ENCODE measurements at places on chromosomes 3 and 15.

GRCh38 chr3:71949442-71949841, 164.5 kb upstream of the PROK2 start:
- no peak for DNase-seq

DNA sequence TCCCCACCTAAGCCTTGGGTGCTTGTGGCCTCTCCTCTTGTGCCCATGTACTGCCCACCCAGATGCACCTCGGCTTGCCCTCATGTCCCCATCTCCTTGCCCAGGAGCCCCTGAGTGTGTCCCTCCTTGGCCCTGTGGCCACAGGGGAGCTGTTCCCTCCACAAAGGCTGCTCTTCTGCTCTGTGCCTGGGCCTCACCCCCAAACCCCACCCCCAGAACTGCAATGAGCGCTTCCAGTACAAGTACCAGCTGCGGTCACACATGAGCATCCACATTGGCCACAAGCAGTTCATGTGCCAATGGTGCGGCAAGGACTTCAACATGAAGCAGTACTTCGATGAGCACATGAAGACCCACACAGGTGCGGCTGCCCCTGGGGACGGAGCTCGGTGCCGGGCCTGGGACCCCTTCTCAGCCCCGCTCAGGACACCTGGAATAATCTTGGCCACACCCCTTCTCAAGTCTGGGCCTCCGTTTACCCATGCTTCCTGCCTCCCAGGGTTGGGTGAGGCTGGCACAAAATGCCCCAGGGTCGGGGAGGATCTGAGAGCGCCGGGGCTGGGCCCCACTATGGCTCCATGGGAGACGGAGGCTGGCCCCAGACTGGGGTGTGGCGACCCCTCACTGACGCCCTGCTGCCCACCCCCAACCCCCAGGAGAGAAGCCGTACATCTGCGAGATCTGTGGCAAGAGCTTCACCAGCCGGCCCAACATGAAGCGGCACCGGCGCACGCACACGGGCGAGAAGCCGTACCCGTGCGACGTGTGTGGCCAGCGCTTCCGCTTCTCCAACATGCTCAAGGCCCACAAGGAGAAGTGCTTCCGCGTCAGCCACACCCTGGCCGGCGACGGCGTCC, 10.3 kb downstream of the ZBTB47 start:
- no peak for DNase-seq

DNA sequence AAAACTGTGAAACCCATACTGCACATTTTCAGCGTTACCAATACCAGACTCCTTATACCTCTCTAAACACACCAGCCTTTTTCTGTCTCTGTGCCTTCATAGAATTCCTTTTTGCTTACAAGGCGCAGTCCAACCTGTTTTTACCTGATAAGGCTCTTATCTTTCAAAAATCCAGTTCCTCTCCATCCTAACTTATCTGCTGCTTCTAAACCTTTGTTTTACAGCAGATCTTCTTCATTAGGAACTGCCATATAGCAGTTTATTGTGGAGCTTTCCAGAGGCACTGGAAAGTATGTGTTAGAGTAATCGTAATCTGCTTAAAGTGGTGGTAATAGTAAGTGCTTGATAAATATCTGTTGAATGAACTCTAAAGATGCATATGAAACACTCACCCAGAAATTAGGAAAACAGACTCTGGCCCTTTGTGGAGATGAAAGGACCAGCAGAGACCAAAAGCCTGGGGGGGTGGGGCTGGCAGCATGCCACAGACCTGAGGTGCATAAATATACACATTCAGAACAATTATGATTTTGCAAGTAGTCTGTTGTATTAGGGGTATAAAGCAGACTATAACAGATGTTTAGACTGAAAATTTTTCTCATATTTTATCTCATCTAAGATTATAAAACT, 29.3 kb downstream of the PPP2R3A start:
- DNase-seq: no peak

DNA sequence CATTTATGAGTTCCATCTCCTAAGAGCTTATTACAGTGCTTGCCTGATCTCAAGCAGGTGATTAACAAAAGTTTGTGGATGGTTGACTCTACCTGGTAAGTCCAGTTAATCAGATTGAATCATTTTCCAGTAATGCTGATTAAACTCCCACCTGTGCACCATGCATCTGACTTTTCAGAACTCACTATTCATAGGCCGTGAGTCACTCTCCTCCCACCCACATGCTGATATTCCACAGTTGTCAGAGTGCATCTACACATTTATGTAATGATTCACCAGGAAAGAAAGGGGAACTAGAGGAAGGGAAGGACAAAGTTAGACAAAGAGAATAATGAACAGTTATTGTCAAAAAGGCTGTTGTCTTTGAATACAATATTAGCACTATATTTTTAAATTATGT, 106.2 kb upstream of the UBE3A start:
- no peak for DNase-seq

DNA sequence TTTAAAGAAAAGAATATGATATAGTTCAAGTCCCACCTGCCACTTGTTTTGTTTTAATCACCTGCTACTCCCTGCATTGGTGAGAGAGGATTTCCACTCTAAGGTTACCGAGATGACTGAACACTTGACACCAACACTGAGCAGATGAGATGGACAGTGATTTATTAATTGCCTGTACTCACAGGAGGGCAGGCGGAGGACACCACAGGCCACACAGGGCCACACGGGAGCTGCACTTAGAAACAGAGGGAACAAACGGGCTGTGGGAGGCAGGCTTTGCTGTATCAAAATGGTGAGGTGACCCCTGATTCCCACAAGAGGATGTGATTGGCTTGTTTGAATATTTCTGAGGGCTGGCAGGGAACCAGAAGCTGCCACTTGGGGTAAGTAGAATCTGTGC, 10.8 kb downstream of the MINAR1 start:
- DNase-seq: no peak

DNA sequence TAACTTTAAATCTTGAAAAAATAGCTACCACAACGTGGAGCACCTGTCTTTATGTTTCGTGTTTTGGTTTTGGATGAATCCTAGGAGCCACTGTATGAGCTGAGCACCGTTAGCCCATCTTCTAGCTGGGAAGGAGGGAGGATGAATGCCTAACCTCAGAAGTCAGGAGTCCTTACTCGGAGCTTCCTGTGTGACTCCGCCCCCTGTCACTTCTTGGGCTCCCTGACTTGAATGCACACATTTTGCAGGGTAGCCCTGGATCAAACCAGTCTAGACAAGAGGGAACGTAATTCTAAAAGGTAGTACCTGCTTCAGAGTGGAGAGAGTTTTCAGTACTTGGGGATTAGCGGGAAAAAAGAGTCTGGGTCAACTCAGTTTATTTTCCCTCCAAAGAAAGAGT, 5.3 kb downstream of the GABRA5 start:
- DNase-seq: no peak

- DNase-seq: no peak
Measured at GRCh38 chr3:56772952-56773938, 28.5 kb downstream of the ARHGEF3 start.

- no peak for DNase-seq
Measured at GRCh38 chr15:99239545-99240198, 9.7 kb downstream of the TTC23 start.

- DNase-seq: no peak
Measured at GRCh38 chr15:70382762-70383458, 285.2 kb upstream of the TLE3 start.

DNA sequence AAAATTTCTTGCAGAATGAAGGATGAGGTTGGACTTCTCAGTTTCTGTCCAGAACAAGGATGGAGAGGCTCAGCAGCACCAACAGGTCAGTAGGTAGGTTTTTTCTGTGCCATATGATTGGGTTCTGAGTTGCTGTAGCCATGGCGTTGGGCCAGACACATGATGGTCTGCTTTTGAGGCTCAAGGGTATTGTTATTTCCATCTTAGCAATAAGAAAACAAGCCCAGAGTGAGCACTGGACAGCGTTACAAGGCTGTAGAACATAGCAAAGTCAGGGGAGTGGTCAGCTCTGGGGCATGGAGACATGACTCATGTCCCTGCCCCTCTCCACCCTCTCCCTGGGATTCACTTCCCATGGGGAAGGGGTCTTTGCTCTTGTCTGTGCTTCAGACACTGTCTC, 137.6 kb upstream of the TOPAZ1 start:
- no peak for DNase-seq

GRCh38 chr3:103976931-103977339, 1389.8 kb upstream of the ALCAM start:
- DNase-seq: no peak

DNA sequence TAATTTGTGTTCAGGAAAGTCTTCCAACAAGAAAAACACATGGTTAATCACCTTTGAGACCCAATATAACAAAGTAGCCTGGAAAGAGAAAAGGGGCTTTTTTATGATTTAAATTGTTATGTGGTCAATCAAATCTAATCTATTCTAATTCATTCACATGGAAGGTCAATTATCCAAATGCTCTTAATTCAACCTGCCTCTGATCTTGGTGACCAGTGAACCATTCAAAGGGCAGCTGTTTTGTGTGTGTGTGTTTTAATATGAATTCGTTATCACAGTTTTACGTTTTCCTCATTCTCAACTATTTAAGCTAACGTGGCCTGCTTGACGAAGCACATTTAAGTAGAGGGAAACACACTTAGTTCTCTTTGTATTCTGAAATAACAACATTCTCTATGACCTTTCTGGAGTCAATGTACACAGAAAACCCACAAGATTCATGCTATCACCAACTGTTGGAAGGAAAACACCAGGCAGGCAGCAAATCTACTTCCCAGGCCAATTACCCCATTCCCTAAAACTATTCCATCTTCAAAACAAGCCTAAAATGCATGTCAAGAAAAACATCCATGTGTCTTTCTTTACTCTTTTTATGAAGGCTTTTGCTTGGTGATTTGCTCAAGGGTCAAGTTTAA, 195.4 kb downstream of the SUCLG2 start:
- no peak for DNase-seq

GRCh38 chr3:126990890-126991289, 8.0 kb downstream of the PLXNA1 start:
- DNase-seq: no peak

GRCh38 chr3:178482981-178483380, 53.3 kb upstream of the KCNMB2 start:
- no peak for DNase-seq

DNA sequence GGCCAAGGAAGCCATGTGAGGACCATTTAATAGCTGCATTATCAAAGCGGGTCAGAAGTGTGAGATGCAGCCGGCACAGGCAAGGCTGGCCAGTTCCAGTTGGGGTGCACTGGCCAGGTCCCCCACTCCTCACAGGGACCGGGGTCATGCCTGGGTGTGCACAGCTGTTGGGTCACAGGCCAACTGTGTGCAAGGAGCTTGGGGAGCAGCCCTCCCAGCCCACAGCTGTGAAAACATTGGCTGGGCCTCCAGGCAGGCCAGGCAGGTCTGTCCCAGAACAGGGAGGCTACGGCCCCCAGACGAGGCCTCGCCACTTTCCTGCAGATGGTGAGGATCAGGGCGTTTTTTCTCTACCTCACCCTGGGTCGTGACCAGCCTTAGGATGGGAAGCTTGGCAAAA, 521.0 kb downstream of the NTRK3 start:
- DNase-seq: no peak

DNA sequence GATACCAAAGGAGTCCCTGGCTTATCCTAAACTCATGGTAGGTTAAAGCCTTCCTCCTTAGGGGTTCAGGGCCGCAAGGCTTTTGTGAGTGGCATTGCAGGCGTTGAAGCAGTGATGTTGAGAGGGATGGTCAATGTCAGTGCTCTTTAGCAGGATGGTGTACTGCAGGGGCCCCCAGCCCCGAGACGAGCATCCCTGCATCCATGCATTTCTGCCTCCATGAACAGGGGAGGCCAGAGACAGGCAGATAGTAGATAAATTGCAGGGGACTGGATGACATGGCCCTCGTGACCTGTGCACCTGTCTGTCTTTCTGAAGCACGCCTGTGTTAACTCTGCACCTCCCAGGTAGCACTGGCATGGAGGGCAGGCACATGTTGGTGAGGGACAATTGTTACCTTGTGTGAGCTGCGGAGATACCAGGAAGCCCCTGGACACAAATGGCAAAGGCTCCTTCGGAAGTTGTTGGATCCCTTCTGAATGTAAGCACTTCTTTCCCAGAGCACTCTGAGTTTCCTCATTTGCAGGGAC, 133.5 kb downstream of the SNRPN start:
- DNase-seq: no peak

DNA sequence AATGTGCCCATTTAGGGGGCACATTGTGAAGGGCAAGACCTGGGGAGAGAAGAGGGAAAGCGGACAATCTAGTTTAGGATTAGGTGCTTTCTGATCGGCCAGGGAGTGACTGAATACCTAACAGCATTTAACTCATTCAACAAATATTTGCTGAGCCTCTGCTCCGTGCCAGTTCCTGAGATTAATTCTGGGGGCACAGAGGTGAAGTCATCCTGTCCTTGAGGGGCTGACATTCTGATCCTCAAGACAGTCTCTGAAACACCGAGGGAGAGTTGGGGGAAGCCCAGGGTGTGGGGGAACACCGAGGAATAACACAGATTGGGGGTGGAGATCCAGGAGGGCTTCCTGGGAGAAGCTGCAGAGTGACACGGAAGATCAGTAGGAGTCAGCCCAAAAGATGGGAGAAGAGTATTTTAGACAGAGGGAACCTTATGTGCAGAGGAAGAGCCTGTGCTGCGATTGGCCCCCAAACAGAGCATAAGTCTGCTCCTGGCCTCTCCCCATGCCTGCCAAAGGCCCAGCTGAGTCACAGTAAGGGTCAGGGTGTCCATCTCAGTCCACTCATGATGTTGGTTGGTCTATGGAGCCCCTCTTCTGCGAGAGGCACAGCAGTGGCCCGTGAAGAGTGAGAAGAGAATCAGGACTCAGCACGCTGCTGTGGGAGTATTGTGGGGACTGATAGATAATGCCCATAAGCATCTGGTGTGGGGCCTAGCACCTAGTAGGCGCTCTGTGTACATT, 60.2 kb downstream of the AMOTL2 start:
- no peak for DNase-seq

GRCh38 chr15:67828969-67829646, 3.8 kb downstream of the SKOR1 start:
- DNase-seq: no peak

- no peak for DNase-seq
Measured at GRCh38 chr3:170487031-170487430, 68.4 kb downstream of the CLDN11 start.

DNA sequence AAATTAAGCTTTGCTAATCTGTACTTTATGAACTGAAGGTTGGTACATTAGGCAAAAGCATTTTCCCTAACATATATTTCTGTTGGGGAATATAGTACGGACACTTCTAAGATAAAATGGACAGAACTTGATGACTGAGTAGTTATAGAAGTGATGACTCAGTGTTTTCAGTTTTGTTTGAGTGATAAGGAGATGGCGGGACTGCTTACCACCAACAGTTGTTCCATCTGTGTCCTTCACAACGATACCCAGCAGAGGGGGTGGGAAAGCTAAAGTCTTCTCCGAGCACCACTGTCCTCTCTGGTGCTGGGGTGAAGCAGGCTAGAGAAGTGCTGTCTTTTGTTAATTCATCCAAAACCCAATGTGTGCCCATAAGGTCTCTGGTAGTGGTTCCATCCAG, 195.8 kb downstream of the CD47 start:
- DNase-seq: no peak

DNA sequence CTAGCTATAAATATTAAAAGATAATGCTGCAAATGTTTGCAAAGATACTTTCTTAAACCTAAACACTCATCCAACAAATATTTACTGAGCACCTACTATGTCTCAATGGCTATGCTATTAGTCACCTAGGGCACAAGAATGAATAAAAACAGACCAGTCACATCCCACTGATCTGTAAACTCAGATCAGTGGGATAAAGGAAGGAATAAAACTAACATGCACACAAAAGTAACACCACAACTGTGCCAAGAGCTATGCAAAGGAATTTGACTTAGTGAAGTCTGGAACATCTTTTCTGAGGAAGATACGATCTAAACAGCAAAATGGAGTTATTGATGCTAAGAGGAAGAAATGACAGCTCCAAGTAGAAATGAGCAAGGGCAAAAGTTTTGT, 56.6 kb downstream of the CBLB start:
- DNase-seq: no peak

GRCh38 chr3:79154865-79155264, 612.9 kb downstream of the ROBO1 start:
- no peak for DNase-seq

All from stimulated activated CD4-positive, alpha-beta T cell treated with anti-CD3 and anti-CD28 coated beads, Interleukin-1b, Interleukin-23, amount 100 ng/mL, for 1 hour (primary cell).